ENCODE measurements at places on chromosomes 4 and X. TPM values are rescaled to one million over a fixed set of nuclear protein-coding genes. Genes with fewer than 3 reads are reported as not detected.

- DNase-seq, result no peak
Observed at GRCh38 chr4:99564921-99565320, 1.1 kb upstream of the TRMT10A start.

GRCh38 chr4:120902925-120903324, 19.6 kb downstream of the PRDM5 start:
- no peak for DNase-seq

DNA sequence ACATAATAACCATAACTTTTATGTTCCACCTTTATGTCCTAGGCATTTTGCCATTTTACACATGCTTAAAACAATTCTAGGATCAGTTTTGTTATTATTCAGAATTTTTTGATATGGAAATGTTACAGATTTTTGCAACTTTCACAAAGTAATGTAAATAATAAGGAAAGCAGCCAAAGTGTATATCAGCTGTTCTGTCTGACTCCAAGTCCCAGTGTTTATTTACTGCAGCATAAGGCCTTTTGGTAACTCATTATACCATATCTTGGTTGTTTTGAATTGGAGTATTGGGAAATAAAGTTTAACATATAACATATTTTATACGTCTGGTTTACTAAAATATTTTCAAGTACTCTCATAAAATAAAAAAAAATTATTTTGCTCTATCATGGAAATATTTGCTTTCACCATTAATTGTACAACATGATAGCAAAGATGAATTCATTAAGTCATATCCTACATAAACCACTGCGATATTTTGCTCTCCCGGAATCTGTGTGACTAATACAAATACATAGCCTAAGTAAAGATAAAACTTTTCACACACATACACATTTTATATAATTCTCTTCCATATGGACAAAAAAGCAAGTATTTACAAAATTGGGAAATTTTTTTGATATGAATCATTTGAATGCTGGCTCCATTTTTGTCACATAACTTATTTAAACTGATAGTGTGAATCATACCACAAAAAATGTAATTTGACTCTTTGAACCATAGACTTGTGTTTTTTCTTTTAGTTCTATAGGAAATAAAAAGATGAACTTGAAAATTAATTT, 399.0 kb downstream of the PABPC4L start:
- DNase-seq, result no peak

CYLC1 gene
- not detected for total RNA-seq

TMEM128 gene
- 17.3 TPM for total RNA-seq

DNA sequence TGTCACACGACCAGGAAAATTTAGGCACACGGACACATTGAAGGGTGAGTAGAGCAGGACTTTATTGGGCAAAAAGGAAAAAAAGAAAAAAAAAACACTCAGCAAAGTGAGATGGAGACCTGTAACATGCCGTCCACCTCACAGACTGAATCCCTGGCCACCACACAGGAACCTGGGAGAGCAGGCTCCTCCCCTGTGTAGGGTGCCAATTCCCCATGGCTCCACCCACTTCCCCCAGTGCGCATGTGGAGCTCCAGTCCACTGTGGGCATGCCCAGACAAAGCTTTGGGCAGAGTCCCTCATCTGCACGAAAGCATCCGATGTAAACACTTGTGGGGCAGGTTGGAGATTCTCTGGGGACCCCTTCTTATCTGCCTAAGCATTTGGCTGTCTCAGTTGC, 23.6 kb upstream of the CBR4 start:
- no peak for DNase-seq

- no peak for DNase-seq
Observed at GRCh38 chr4:8210616-8211015, 11.5 kb downstream of the SH3TC1 start.

CCDC160 gene
- total RNA-seq, result not detected

Data from T-cell (primary cell).